Transverse colon (tissue), 4 donors: ENCODE measurements at places on chromosomes 11 and 22. TPM values are rescaled to one million over a fixed set of nuclear protein-coding genes. Genes with fewer than 3 reads are reported as not detected.

The LRRN4CL gene
- 9.1 TPM for total RNA-seq

The NPAS4 gene
- 0.16 TPM for total RNA-seq

The TBX1 gene
- total RNA-seq, result not detected

The ASRGL1 gene
- total RNA-seq, result 14.9 TPM

The PRG2 gene
- not detected for total RNA-seq

The HOATZ gene
- total RNA-seq, result not detected

- H3K4me3 ChIP-seq, result no peak overlapping the region
- no peak for DNase-seq
- no peak overlapping the region for H3K27ac ChIP-seq
- H3K36me3 ChIP-seq, result no peaks in the 10 kb centered on the region
Observed at GRCh38 chr11:126404367-126404766, 48.9 kb downstream of the ST3GAL4 start.

GRCh38 chr11:69870766-69871165 is 51.5 kb upstream of the FGF3 start:
- no peak for DNase-seq
- H3K27ac ChIP-seq, result no peak overlapping the region
- no peaks in the 10 kb centered on the region for H3K36me3 ChIP-seq
- H3K4me1 ChIP-seq, result no peaks in the 10 kb centered on the region
- no peak overlapping the region for H3K4me3 ChIP-seq

DNA sequence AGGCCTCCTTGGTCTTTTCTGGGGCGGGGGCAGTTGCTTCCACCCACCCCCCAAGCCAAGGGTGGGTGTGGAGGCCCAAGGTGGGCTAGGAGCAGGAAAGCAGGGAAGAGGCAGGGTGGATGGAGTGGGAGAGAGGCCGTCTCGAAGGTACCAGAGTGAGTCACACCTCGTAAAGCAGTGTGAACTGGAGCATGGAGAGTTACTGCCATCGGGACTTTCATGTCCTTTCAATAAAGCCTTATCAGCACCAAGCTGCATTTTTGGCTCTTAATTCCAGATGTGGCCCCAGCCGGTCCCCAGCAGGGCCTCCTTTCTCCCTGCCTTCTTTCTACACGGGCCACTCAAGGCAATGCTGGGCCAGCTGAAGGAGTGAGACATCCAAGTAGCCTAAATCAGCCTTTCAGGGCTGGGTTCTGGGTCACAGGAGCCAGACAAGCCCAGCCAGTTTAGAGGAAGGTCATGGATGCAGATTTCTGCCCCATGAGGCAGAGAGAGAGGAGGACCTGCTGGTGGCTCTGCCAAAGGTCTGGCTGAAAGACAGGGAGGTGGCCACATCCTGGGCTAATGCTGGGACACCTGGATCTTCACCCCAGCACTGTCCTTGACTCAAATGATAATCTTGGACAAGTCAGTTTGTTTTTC is 59.0 kb upstream of the CD82 start:
- DNase-seq, result no peak
- H3K36me3 ChIP-seq, result no peaks in the 10 kb centered on the region
- H3K4me3 ChIP-seq, result no peak overlapping the region
- H3K4me1 ChIP-seq, result no peaks in the 10 kb centered on the region
- no peak overlapping the region for H3K27ac ChIP-seq

- H3K4me3 ChIP-seq, result no peak overlapping the region
- DNase-seq, result no peak
- no peaks in the 10 kb centered on the region for H3K4me1 ChIP-seq
- H3K27ac ChIP-seq, result no peak overlapping the region
- H3K36me3 ChIP-seq, result no peaks in the 10 kb centered on the region
- H3K27me3 ChIP-seq, result no peaks in the 10 kb centered on the region
Observed at GRCh38 chr22:47304191-47304831, 541.9 kb downstream of the TBC1D22A start.

DNA sequence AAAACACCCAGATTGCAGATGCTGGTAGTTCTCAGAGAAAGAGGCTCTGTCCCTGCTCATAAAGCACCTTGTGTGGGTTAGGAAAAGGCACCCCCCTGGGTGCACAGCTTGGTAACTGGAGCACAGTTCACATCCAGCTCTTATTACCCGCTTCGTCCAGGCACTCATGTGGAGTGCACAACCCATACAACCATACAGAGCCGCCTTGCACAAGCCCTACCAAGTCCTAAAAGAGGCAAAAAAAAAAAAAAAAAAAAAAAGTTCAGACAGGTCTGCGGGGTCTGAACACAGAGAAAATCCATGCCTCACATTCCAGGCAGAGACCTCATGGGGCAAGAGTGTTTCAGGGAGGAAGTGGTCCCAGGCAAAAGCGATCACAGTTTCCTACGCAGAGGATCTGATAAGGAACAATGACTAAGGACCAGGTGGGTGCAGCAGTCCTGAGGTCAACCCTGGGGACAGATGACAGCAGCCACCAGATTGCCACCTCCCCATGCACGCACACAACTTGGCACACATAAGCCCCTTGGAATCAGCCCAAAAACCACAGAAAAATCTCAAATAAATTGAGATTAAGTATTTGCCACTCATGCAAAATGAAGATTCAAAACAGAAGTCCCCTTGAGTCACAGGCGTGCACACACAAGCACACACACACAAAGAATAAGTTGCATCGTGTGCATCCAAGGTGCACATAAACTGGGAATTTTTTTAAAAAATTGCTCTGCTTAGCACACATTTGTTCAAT is 12.3 kb downstream of the MB start:
- H3K27ac ChIP-seq, result no peak overlapping the region
- H3K4me1 ChIP-seq, result peaks cover 7% of the 10 kb centered on the region
- DNase-seq, result no peak
- H3K36me3 ChIP-seq, result no peaks in the 10 kb centered on the region
- no peak overlapping the region for H3K4me3 ChIP-seq

- H3K36me3 ChIP-seq, result no peaks in the 10 kb centered on the region
- H3K4me1 ChIP-seq, result peaks cover 34% of the 10 kb centered on the region
- H3K27me3 ChIP-seq, result no peaks in the 10 kb centered on the region
Observed at GRCh38 chr11:65378928-65379638, 3.4 kb downstream of the SLC25A45 start.

- DNase-seq, result no peak
- H3K36me3 ChIP-seq, result no peaks in the 10 kb centered on the region
- H3K27me3 ChIP-seq, result no peaks in the 10 kb centered on the region
- H3K4me3 ChIP-seq, result no peak overlapping the region
- no peak overlapping the region for H3K27ac ChIP-seq
Observed at GRCh38 chr22:30015846-30016245, 64.4 kb upstream of the HORMAD2 start.

DNA sequence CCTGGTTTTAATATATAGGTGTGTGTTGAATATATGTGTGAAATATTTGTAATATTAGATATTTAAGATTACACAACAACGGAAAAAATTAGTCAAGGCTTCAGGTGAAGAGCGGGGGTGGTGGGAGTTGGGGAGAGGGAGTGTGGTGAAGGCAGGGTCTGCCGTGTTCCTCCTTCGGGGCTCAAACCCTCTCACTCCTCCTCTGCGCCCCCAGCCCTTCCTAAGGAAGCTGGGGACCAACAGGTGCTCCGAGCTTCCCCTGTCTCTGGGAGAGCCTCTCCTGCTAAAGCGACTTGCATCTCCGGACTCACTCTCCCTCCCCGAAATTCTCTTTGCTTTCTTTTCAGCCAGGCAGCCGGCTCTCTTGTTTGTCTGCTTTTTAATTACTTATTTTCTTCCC is 960 bp upstream of the CADM1 start:
- H3K4me1 ChIP-seq, result peaks cover 20% of the 10 kb centered on the region
- H3K36me3 ChIP-seq, result no peaks in the 10 kb centered on the region
- peaks cover 76% of the 10 kb centered on the region for H3K27me3 ChIP-seq
- DNase-seq, result no peak

DNA sequence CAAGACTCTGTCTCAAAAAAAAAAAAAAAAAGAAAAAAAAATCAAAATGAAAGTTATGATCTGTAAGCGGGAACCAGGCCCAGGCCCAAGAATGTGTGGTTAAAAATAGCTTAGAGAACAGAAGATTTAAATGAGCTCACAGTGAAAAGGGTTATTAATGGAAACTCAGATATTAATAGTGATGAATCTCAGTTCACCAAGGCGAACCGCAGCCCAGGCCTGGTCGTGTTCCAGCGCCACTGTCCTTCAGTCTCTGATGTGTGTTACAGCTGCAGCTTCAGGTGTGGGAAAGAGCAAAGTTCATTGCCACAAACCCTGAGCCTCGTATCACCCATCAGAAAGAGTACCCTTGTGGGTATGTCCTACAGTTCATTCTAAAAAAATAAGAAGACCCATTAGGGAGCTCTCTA is 107.1 kb downstream of the GAB2 start:
- H3K27me3 ChIP-seq, result no peaks in the 10 kb centered on the region
- H3K27ac ChIP-seq, result peak overlapping the region; percentile 40
- H3K36me3 ChIP-seq, result no peaks in the 10 kb centered on the region

DNA sequence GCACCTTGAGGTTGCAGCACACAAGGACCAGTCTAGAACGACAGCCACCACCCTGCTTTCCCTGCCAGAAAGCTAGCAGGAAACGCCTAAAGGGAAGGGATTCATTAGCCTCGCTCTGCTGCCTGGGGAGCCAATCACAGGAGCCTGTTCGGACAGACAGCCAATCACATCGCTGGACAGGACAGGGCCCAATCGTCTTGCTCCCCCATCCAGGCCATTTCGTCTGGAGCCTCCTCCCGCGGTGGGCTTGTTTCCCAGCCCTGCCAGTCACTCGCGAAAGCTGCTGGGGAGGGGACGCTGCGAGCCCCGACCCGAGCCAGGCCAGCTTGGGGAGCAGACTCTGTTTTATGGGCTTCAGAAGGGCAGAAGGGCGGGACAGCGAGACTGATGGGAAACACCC is 79.8 kb upstream of the NCAM1 start:
- no peaks in the 10 kb centered on the region for H3K4me1 ChIP-seq
- H3K27me3 ChIP-seq, result no peaks in the 10 kb centered on the region
- H3K36me3 ChIP-seq, result no peaks in the 10 kb centered on the region
- peak overlapping the region; percentile 36 for H3K4me3 ChIP-seq
- H3K27ac ChIP-seq, result no peak overlapping the region
- DNase-seq, result peak; percentile 31

DNA sequence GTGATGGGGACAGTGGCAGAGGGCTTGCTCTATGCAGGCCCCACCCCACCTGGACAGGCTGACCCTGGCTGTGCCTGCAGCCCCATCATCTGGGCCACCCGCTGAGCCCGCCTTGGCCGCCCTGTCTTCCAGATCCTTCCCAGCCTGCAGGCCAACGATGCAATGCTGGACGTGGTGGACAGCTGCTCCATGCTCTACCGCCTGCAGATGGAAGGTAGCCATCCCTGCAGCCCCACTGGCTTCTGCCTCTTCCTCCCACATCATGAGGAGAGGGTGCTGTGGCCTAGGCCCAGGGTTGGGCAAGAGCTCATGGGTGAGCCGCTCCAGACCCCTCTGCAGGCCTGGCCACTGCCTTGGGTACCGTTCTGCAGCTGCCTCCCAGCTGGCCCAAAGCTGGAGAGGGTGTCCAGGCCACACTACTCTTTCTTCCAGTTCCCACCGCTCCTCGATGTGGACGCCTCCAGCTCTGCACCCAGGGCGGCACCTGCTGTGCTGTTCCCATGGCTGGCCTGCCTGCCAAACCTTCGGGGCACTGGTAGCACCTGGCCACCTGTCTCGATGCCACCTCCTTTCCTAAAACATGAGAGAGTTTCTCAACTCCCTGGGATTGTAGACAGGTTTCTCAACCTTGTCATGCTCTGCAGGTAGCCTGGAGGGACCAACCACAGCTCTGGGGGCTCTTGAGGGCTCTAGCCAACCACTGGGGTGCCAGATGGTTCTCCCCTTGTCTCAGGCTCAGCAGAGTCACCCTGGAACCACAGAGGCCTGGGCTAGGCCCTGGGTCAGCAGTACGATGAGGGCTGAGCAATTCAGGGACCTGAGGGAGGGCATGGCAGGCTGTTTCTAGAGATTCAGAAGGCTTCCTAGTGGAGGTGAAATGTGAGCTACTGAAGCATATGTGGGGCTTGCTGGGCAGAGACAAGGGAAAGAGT is 9.5 kb upstream of the GTSE1 start:
- no peaks in the 10 kb centered on the region for H3K36me3 ChIP-seq
- H3K4me1 ChIP-seq, result no peaks in the 10 kb centered on the region
- no peaks in the 10 kb centered on the region for H3K27me3 ChIP-seq
- H3K27ac ChIP-seq, result peak overlapping the region; percentile 54
- H3K4me3 ChIP-seq, result no peak overlapping the region
- DNase-seq, result no peak

GRCh38 chr11:131218542-131218941 is 151.9 kb upstream of the NTM start:
- DNase-seq, result no peak
- no peak overlapping the region for H3K27ac ChIP-seq
- no peaks in the 10 kb centered on the region for H3K4me1 ChIP-seq
- H3K36me3 ChIP-seq, result no peaks in the 10 kb centered on the region
- no peaks in the 10 kb centered on the region for H3K27me3 ChIP-seq
- H3K4me3 ChIP-seq, result no peak overlapping the region

GRCh38 chr11:111684251-111684650 is 81.9 kb downstream of the PPP2R1B start:
- H3K27ac ChIP-seq, result no peak overlapping the region
- H3K4me1 ChIP-seq, result no peaks in the 10 kb centered on the region
- H3K27me3 ChIP-seq, result no peaks in the 10 kb centered on the region
- H3K36me3 ChIP-seq, result no peaks in the 10 kb centered on the region
- DNase-seq, result no peak

- no peak overlapping the region for H3K27ac ChIP-seq
- peaks cover 4% of the 10 kb centered on the region for H3K4me1 ChIP-seq
- no peak overlapping the region for H3K4me3 ChIP-seq
- H3K36me3 ChIP-seq, result no peaks in the 10 kb centered on the region
- no peaks in the 10 kb centered on the region for H3K27me3 ChIP-seq
- no peak for DNase-seq
Observed at GRCh38 chr11:24934733-24935439, 438.0 kb downstream of the LUZP2 start.

DNA sequence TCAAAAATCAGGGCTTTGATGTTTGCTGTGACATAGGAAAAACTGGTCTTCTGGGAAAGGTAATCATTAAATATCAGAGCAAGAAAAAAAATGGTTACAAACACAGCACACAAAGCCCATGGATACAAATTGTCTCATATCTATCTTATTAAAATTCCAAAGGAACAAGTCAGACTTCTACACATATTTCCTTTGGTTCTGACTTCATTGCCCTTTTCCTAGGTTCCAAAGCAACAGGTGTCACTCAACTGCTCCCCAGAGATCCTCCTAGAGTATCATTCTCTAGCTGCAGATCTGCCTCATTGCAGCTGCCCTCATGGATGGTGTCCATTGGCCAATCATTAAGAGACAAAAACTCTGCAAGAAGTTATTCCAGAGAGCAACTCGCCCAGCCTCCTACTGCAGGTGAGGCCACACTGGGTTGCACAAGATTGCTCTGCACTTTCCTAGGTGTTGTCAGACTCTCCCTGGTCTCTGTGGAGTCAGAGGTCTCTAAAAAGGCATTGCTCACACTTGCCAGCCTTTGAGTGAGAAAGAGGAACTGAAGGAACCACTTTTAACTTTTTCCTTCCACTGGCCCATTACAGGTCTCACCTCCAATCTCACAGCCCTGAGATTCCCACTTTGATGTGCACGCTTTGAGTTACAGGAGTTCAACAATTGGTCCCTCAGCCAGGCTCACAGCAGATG is 5.7 kb downstream of the DRICH1 start:
- DNase-seq, result no peak
- no peak overlapping the region for H3K4me3 ChIP-seq
- H3K27ac ChIP-seq, result no peak overlapping the region
- no peaks in the 10 kb centered on the region for H3K36me3 ChIP-seq
- no peaks in the 10 kb centered on the region for H3K27me3 ChIP-seq

- no peak overlapping the region for H3K27ac ChIP-seq
- H3K27me3 ChIP-seq, result peaks cover 84% of the 10 kb centered on the region
- no peaks in the 10 kb centered on the region for H3K36me3 ChIP-seq
- H3K4me3 ChIP-seq, result peak overlapping the region; percentile 31
- DNase-seq, result no peak
- H3K4me1 ChIP-seq, result peaks cover 37% of the 10 kb centered on the region
Observed at GRCh38 chr11:128686021-128686741, 7.7 kb upstream of the FLI1 start.

- no peaks in the 10 kb centered on the region for H3K27me3 ChIP-seq
- peaks cover 13% of the 10 kb centered on the region for H3K4me1 ChIP-seq
- DNase-seq, result no peak
- no peak overlapping the region for H3K27ac ChIP-seq
Observed at GRCh38 chr11:126216526-126217305, 5.1 kb downstream of the FAM118B start.
